ENCODE measurements at places on chromosomes 2 and 18. TPM values are rescaled to one million over a fixed set of nuclear protein-coding genes. Genes with fewer than 3 reads are reported as not detected.

DNA sequence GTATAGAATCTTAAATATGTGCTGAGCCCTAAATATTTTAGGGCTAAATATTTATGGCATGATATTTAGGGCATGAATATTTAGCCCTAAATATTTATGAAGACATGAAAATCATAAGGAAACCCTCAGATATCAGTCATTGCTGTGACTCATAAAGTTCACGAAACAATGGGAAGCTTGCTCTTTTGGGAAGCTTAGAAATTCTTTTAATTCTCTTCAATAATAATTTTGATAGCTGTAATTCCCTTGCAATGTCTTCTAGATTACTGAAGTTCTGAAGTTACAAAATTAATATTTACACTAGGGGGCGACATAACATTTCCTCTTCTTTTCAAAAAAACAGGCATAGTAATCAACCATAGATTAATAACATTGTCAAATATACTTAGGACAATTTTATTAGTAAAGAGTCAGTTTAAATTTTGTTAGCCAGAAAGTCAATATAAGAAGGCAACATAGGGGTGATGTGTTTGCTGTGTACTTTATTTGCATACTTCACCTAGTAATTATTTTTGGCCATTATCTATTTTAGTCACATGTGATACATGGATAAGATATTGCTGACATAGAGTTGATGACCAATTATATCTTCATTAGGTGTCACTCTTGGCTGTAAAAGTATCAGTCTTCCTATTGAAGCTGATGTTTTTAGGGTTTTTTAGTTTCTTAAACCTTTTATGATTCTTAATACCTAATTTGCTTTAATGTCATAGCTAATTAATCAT lies 13.2 kb downstream of the ZNF804A start:
- H3K27ac ChIP-seq, result no peak overlapping the region
- no peak overlapping the region for H3K4me3 ChIP-seq
- H3K4me1 ChIP-seq, result no peaks in the 10 kb centered on the region
- no peaks in the 10 kb centered on the region for H3K27me3 ChIP-seq
- no peaks in the 10 kb centered on the region for H3K36me3 ChIP-seq
- no peak for DNase-seq

The KIF3C gene
- 41.2 TPM for total RNA-seq

The HRH4 gene
- 0.18 TPM for total RNA-seq

GRCh38 chr18:79510731-79511241 lies 115.1 kb downstream of the NFATC1 start:
- H3K36me3 ChIP-seq, result no peaks in the 10 kb centered on the region
- H3K27ac ChIP-seq, result no peak overlapping the region
- DNase-seq, result no peak
- peaks cover 65% of the 10 kb centered on the region for H3K27me3 ChIP-seq

The LYPD1 gene
- 10.3 TPM for total RNA-seq

The CNGA3 gene
- total RNA-seq, result not detected

GRCh38 chr2:226139759-226140158 lies 659.9 kb downstream of the IRS1 start:
- no peak for DNase-seq
- H3K36me3 ChIP-seq, result no peaks in the 10 kb centered on the region
- no peaks in the 10 kb centered on the region for H3K27me3 ChIP-seq

GRCh38 chr2:171365232-171365631 lies 68.6 kb downstream of the METTL8 start:
- H3K27ac ChIP-seq, result no peak overlapping the region
- 0 out of 2 replicates have a peak, but pooled peaks cover 4% of the 10 kb centered on the region for H3K36me3 ChIP-seq
- no peak overlapping the region for H3K4me3 ChIP-seq
- no peaks in the 10 kb centered on the region for H3K27me3 ChIP-seq
- no peak for DNase-seq
- H3K4me1 ChIP-seq, result no peaks in the 10 kb centered on the region

GRCh38 chr2:9137379-9138150 lies 69.0 kb upstream of the ASAP2 start:
- peaks cover 10% of the 10 kb centered on the region for H3K4me1 ChIP-seq
- H3K36me3 ChIP-seq, result no peaks in the 10 kb centered on the region
- H3K4me3 ChIP-seq, result no peak overlapping the region
- H3K27ac ChIP-seq, result no peak overlapping the region

DNA sequence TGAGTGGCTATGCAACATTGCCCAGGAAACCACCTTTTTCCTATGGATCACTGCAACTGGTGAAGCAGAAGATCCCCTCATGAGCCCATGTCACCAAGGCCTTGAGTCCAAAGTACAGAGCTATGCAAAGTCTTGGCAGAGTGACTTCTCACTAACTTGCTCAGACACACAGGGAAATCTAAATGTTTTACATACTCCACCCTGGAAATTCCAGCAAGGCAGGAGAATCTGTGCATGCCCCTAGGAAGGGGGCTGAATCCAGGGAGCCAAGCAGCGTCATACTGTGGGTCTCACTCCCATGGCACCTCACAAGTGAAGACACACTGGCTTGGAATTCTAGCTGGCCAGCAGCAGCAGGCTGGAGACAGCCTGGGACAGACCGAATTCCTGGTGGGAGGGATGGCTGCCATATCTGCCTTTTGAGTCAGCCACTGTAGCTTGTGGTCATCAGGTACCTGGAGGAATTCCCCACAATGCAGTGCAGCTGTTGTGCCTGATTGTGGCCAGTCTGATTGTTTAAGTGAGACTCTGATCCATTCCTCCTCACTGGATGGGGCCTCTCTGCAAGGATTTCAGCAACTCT lies 1817.4 kb downstream of the SUCLG1 start:
- no peak for DNase-seq
- H3K36me3 ChIP-seq, result no peaks in the 10 kb centered on the region
- no peaks in the 10 kb centered on the region for H3K27me3 ChIP-seq
- no peaks in the 10 kb centered on the region for H3K4me1 ChIP-seq

- no peak overlapping the region for H3K4me3 ChIP-seq
- H3K4me1 ChIP-seq, result no peaks in the 10 kb centered on the region
- H3K36me3 ChIP-seq, result no peaks in the 10 kb centered on the region
- no peak overlapping the region for H3K27ac ChIP-seq
- DNase-seq, result no peak
Measured at GRCh38 chr2:199495147-199495546, 37.4 kb upstream of the SATB2 start.

DNA sequence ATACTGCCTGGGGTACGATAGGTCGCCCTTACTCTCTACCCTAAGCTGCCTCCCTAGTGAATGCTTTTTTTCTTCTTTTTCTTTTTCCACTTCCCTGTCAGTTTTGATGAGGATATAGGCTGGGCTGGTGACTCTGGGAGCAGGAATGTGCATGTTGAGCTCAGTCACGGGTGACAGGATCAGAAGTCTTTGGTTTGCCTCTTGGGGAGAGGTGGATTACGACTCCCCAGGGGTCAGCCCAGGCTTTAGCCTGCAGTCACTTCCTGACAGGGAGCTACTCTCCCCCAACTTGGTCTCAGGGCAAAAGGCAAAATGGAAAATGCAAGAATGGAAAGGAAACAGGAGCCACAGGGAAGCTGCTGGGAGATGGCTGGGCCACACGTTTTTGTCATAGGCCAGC lies 57.3 kb downstream of the THNSL2 start:
- DNase-seq, result no peak
- H3K4me3 ChIP-seq, result no peak overlapping the region
- no peaks in the 10 kb centered on the region for H3K4me1 ChIP-seq
- no peak overlapping the region for H3K27ac ChIP-seq
- no peaks in the 10 kb centered on the region for H3K36me3 ChIP-seq
- H3K27me3 ChIP-seq, result peaks cover 28% of the 10 kb centered on the region

- H3K4me1 ChIP-seq, result peaks cover 14% of the 10 kb centered on the region
- H3K27me3 ChIP-seq, result no peaks in the 10 kb centered on the region
- no peak overlapping the region for H3K4me3 ChIP-seq
Measured at GRCh38 chr2:170525566-170525900, 189.6 kb upstream of the SP5 start.

The SNED1 gene
- total RNA-seq, result 9.6 TPM

GRCh38 chr2:58655152-58655551 lies 414.0 kb upstream of the FANCL start:
- DNase-seq, result no peak
- no peaks in the 10 kb centered on the region for H3K36me3 ChIP-seq
- no peak overlapping the region for H3K27ac ChIP-seq
- H3K4me3 ChIP-seq, result no peak overlapping the region
- H3K27me3 ChIP-seq, result peaks cover 5% of the 10 kb centered on the region
- no peaks in the 10 kb centered on the region for H3K4me1 ChIP-seq

- H3K27me3 ChIP-seq, result no peaks in the 10 kb centered on the region
- no peak overlapping the region for H3K27ac ChIP-seq
- H3K36me3 ChIP-seq, result no peaks in the 10 kb centered on the region
- no peaks in the 10 kb centered on the region for H3K4me1 ChIP-seq
- H3K4me3 ChIP-seq, result no peak overlapping the region
Measured at GRCh38 chr2:50840341-50841124, 191.4 kb downstream of the NRXN1 start.

GRCh38 chr18:9998330-9998729 lies 84.5 kb downstream of the VAPA start:
- no peaks in the 10 kb centered on the region for H3K36me3 ChIP-seq
- H3K4me3 ChIP-seq, result no peak overlapping the region
- no peak for DNase-seq
- H3K27ac ChIP-seq, result no peak overlapping the region

DNA sequence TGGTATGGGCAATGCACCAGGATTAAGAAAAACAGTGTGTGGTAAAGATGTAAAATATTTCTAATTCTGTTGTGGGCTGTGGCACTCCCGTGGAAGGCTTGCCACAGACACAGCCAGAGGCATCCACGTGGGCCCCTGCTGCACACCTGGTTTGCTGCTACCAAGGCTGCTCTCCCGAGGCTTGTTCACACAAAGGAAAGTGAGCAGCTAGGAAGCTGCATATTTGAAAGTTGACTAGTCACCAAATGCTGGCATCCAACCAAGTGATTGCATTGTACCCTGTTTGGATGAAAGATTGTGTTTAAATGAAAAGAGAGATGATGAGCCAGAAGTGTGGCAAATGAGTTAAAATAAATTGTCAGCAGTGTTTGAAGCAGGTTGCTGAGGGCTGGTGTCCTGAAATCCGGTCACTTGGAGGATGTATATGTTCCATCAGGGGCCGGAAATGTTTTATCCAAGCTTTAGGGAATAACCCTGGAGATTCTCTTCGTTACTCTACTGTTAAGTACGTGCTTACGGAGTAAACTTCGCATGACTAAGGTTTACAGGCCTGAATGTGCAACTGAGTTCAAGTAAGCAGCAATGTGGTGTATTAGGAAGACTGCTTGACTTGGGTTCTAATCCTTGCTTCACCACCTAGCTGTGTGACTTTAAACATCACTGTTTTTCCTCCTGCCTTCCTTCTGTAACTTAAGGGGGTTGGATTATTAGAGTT lies 86.1 kb downstream of the MSH2 start:
- H3K4me1 ChIP-seq, result peaks cover 15% of the 10 kb centered on the region
- peaks cover 12% of the 10 kb centered on the region for H3K36me3 ChIP-seq
- H3K27ac ChIP-seq, result peak overlapping the region; percentile 24
- no peak overlapping the region for H3K4me3 ChIP-seq

- H3K4me1 ChIP-seq, result no peaks in the 10 kb centered on the region
- no peak for DNase-seq
- no peak overlapping the region for H3K4me3 ChIP-seq
- no peaks in the 10 kb centered on the region for H3K36me3 ChIP-seq
- H3K27ac ChIP-seq, result no peak overlapping the region
Measured at GRCh38 chr2:128970332-128971116, 651.9 kb upstream of the HS6ST1 start.

The ASB18 gene
- not detected for total RNA-seq

DNA sequence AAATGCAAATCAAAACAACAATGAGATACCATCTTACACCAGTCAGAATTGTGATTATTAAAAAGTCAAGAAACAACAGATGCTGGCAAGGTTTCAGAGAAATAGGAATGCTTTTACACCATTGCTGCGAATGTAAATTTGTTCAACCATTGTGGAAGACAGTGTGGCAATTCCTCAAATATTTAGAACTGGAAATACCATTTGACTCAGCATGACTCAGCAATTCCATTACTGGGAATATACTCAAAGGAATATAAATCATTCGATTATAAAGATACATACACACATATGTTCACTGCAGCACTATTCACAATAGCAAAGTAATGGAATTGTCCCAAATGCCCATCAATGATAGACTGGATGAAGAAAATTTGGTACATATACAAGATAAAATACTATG lies 516.7 kb downstream of the ERBB4 start:
- no peaks in the 10 kb centered on the region for H3K27me3 ChIP-seq
- H3K4me1 ChIP-seq, result no peaks in the 10 kb centered on the region
- no peak for DNase-seq

- no peaks in the 10 kb centered on the region for H3K36me3 ChIP-seq
- DNase-seq, result no peak
- H3K27ac ChIP-seq, result no peak overlapping the region
- H3K27me3 ChIP-seq, result no peaks in the 10 kb centered on the region
- H3K4me1 ChIP-seq, result no peaks in the 10 kb centered on the region
- H3K4me3 ChIP-seq, result no peak overlapping the region
Measured at GRCh38 chr2:204967199-204967960, 422.1 kb downstream of the PARD3B start.

GRCh38 chr2:129712676-129712985 lies 266.8 kb upstream of the RAB6C start:
- H3K27ac ChIP-seq, result no peak overlapping the region
- DNase-seq, result no peak
- H3K27me3 ChIP-seq, result peaks cover 72% of the 10 kb centered on the region
- no peaks in the 10 kb centered on the region for H3K36me3 ChIP-seq
- no peaks in the 10 kb centered on the region for H3K4me1 ChIP-seq

The NHEJ1 gene
- total RNA-seq, result 11.2 TPM

DNA sequence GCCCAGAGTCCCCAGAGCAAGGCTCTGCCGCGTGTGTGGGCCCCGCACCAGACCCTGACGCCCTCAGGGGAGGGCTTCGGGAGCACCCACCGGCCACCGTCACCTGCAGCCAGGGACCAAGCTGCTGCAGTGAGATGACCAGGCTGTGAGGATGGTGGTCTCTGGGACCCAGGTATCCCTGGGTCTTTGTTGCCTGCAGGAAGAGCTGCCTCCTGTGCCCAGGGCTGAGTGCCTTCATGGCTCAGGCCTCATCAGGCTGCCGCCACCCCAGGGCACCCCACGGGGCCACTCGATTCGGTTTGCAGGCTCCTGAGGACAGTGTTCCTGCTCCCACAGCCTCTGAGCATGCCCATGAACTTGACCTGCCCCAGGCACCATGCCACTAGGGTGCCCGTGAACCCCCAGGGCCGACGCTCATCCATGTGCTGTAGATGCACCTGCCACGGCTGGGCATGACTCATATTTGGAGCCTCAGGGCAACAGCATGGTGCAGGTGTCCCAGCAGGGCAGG lies 109.8 kb downstream of the FAM210A start:
- H3K4me3 ChIP-seq, result no peak overlapping the region
- H3K4me1 ChIP-seq, result no peaks in the 10 kb centered on the region
- DNase-seq, result peak; percentile 35
- peaks cover 90% of the 10 kb centered on the region for H3K27me3 ChIP-seq
- H3K36me3 ChIP-seq, result no peaks in the 10 kb centered on the region

GRCh38 chr18:74337155-74337911 lies 21.7 kb downstream of the C18orf63 start:
- H3K4me1 ChIP-seq, result no peaks in the 10 kb centered on the region
- DNase-seq, result no peak
- no peak overlapping the region for H3K4me3 ChIP-seq
- no peaks in the 10 kb centered on the region for H3K36me3 ChIP-seq
- H3K27me3 ChIP-seq, result no peaks in the 10 kb centered on the region
- H3K27ac ChIP-seq, result no peak overlapping the region

The GPR148 gene
- total RNA-seq, result not detected

GRCh38 chr2:219864154-219864553 lies 236.7 kb downstream of the SLC4A3 start:
- no peak overlapping the region for H3K27ac ChIP-seq
- no peak for DNase-seq
- H3K4me3 ChIP-seq, result no peak overlapping the region
- H3K36me3 ChIP-seq, result no peaks in the 10 kb centered on the region

The ASXL3 gene
- not detected for total RNA-seq
